Lower lobe of right lung (tissue), 2 donors: ENCODE measurements at places on chromosomes 2 and 18.

DNA sequence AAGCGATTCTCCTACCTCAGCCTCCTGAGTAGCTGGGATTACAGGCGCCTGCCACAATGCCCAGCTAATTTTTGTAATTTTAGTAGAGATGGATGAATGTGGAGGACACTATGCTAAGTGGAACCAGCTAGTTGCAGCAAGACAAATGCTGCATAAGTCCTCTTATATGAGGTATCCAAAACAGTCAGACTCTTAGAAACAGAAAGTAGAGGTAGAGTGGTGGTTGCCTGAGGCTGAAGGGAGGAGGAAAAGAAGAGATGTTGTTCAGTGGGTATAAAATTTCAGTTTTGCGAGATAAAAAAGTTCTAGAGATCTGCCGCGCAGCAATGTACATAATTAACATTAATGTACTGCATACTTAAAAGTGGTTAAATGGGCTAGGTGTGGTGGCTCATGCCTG is 145.3 kb upstream of the SPRED2 start:
- peaks cover 5% of the 10 kb centered on the region for H3K4me1 ChIP-seq
- DNase-seq: no peak
- H3K36me3 ChIP-seq: no peaks in the 10 kb centered on the region
- no peak overlapping the region for H3K4me3 ChIP-seq

- no peak overlapping the region for H3K27ac ChIP-seq
- DNase-seq: no peak
- H3K4me3 ChIP-seq: no peak overlapping the region
- H3K4me1 ChIP-seq: no peaks in the 10 kb centered on the region
Observed at GRCh38 chr18:68915061-68915460, 117.2 kb downstream of the CCDC102B start.

DNA sequence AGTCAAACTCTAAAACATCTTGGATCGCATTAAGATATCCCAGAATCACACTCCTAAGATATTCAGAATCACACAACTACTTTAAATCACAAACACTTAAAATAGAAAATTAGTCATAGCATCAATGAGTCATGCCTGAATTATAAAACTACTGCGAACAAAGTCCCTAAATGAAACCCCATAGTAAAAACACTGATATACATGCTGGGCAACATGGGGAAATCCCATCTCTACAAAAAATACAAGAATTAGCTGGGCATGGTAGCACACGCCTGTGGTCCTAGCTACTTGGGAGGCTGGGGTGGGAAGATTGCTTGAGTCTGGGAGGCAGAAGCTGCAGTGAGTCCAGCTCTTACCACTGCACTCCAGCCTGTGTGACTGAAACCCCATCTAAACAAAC is 101.7 kb downstream of the COBLL1 start:
- H3K4me3 ChIP-seq: no peak overlapping the region
- peaks cover 24% of the 10 kb centered on the region for H3K4me1 ChIP-seq
- no peaks in the 10 kb centered on the region for H3K27me3 ChIP-seq
- no peaks in the 10 kb centered on the region for H3K36me3 ChIP-seq
- DNase-seq: no peak
- no peak overlapping the region for H3K27ac ChIP-seq

- H3K27ac ChIP-seq: no peak overlapping the region
- no peak for DNase-seq
- peaks cover 6% of the 10 kb centered on the region for H3K27me3 ChIP-seq
- H3K4me1 ChIP-seq: peaks cover 30% of the 10 kb centered on the region
Observed at GRCh38 chr2:27711804-27712203, 48.1 kb downstream of the SLC4A1AP start.

- H3K36me3 ChIP-seq: no peaks in the 10 kb centered on the region
- DNase-seq: no peak
- H3K4me3 ChIP-seq: no peak overlapping the region
- no peaks in the 10 kb centered on the region for H3K27me3 ChIP-seq
- H3K4me1 ChIP-seq: no peaks in the 10 kb centered on the region
Observed at GRCh38 chr2:225069477-225069876, 27.2 kb upstream of the DOCK10 start.

DNA sequence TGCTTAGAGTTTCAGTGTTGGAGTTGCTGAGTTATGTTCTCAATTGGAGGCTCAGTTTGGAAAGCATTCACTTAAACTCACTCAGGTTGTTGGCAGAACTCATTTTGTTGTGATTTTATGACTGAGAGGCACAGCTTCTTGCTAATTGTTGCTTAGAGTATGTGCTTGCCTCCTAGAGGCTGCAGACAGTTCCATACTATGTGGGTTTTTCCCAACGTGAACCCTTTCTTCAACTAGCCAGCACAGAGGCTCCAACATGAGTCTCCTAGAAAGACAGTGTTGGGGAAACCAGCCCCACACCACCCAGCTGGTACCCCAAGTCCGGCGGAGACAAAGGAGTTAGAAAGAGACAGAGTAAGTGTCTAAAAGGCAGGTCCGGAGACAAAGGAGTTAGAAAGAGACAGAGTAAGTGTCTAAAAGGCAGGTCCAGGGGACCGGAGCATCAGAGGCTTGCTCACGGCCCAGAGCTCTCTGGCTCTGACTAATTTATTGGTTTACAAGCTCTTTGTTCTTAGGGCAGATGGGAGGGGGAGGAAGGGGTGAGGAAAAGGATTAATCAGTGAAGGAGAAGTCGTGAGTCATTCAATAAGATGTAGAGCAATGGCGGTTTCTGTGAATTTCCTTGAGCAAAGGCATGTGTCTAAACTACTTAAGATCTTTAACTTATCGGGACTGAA is 999.7 kb upstream of the LRRTM1 start:
- no peaks in the 10 kb centered on the region for H3K27me3 ChIP-seq
- no peak overlapping the region for H3K27ac ChIP-seq
- DNase-seq: no peak
- no peaks in the 10 kb centered on the region for H3K4me1 ChIP-seq
- no peak overlapping the region for H3K4me3 ChIP-seq

GRCh38 chr2:2012505-2012904 is 268.2 kb upstream of the PXDN start:
- H3K4me1 ChIP-seq: no peaks in the 10 kb centered on the region
- no peak for DNase-seq
- no peak overlapping the region for H3K27ac ChIP-seq

DNA sequence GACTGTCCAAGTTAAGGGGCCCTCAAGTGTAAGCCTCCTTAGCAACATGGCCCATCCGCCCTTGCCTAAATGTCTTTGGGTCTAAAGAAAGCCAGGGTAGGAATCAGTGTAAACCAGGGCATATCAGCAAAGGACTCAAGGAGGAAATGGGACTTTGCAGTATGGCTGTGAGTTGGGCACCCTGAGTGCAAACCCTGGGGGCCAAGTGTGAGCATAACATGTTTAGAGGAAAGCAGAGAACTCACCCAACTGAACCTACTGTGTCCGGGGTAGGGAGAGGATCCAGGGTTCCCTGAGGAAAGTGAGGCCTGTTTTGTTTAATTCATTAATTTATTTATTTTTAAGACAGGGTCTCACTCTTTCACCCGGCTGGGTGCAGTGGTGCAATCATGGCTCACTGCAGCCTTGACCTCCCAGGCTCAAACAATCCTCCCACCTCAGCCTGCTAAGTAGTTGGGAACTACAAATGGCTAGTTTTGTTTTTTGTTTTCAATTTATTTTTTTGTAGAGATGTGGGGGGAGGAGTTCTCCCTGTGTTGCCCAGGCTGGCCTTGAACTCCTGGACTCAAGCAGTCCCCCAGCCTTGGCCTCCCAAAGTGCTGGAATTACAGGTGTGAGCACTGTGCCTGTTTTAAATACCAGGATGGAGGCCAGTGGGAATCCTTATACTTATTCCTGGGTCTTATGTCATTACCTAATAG is 51.0 kb upstream of the ACTR3 start:
- H3K4me1 ChIP-seq: no peaks in the 10 kb centered on the region
- no peak for DNase-seq
- no peaks in the 10 kb centered on the region for H3K27me3 ChIP-seq
- no peak overlapping the region for H3K4me3 ChIP-seq
- H3K36me3 ChIP-seq: no peaks in the 10 kb centered on the region

DNA sequence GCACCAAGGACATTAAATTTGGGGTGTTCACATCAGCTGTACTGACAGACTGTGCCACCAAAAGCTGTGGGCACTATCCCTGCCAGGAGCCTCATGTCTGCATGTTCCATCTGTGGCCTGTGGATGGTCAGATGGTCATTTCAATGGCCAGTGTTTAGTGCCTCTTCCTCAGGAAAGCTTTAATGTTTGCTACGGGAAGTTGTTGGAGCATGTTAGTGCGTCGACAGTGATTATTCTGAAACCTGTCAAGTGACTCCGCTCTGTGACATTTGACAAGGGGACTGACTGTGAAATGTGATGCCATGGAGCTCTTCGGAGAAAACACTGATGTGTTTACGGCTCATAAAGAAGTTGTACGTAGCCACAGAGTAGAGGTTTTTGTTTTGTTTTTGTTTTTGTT is 18.7 kb upstream of the RGPD4 start:
- no peaks in the 10 kb centered on the region for H3K36me3 ChIP-seq
- H3K4me1 ChIP-seq: no peaks in the 10 kb centered on the region
- no peaks in the 10 kb centered on the region for H3K27me3 ChIP-seq
- H3K4me3 ChIP-seq: no peak overlapping the region

DNA sequence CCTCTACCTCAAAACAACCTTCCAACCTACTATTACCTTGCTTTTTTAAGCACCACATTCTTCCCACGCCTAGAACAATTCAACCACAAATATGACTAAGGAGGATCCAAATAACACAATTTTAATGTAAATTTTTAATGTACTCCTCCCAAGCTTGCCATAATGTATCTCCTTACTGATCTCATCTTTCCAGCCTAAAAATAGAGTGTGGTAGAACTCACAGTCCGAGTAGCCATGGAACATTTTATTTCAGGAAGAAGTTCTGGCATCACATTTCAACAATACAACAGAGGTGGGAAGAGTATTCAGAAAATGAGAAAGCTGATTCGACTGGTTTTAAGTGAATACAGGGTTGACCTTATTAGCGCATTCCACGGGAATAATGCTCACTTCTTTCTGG is 15.4 kb downstream of the FEZ2 start:
- H3K4me3 ChIP-seq: no peak overlapping the region
- DNase-seq: no peak
- H3K27me3 ChIP-seq: no peaks in the 10 kb centered on the region
- H3K27ac ChIP-seq: no peak overlapping the region
- H3K36me3 ChIP-seq: peaks cover 79% of the 10 kb centered on the region

DNA sequence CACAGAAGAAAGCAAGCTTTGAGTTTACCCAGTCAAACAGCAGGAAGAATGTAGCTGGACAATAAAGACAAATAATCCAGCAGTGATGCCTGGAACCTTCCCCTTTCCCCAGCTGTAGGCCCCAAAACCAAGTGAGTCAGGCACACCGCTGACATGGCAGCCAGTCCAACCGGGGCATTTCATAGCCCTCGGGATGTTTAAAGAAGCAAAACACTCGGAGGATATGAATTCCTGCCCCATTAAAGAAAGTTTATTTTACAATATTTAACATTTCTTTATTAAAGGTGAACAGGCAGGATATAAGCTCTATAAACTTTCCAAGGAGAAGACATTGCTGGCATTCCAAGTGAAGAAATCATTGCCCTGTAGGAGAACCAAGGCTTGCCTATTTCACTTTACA is 507.6 kb upstream of the TNP1 start:
- H3K4me3 ChIP-seq: no peak overlapping the region
- H3K36me3 ChIP-seq: no peaks in the 10 kb centered on the region
- no peaks in the 10 kb centered on the region for H3K27me3 ChIP-seq
- no peak overlapping the region for H3K27ac ChIP-seq

- peaks cover 6% of the 10 kb centered on the region for H3K27me3 ChIP-seq
- no peak overlapping the region for H3K4me3 ChIP-seq
- no peak for DNase-seq
- H3K27ac ChIP-seq: no peak overlapping the region
Observed at GRCh38 chr2:233129351-233129978, 69.3 kb downstream of the INPP5D start.

DNA sequence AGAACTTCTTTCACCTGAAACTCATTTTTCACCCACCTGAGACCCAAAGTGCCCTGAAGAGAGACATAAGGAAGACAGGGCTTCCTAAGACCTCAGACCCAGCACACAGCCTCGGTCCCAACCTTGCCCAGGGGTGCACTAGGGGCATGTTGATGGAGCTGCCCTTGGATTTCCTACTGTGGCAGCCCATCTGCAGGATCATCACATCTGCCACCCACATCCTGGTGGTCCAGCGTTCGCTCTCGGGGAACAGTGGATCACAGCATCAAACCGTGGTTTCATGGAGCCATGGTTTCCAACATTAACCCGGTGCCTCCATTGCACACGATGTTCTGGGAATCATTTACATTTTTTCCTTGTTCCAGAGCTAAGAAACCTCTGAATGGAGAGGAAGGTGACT is 186.4 kb downstream of the TFCP2L1 start:
- H3K27ac ChIP-seq: no peak overlapping the region

DNA sequence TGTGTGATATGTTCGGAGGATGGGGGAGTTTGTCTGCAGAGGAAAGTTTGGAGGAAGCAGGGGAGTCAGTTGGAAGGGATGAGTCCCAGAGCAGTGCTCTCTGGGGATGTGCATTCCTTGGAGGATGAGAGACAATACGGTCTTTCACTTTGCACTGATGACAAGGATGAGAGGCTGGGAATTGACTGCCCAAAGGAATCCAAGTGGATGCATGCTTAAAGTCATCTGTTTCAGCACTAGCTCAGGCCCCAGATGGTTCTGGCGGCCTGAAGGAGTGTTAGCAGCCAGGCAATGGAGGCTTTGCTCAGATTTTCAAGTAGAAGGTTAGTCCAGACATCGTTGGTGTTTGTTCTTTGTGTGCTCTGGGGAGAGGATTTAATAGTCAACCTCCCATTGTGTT is 100.2 kb downstream of the CRIM1 start:
- H3K4me3 ChIP-seq: no peak overlapping the region
- H3K4me1 ChIP-seq: peaks cover 63% of the 10 kb centered on the region
- no peaks in the 10 kb centered on the region for H3K27me3 ChIP-seq
- H3K36me3 ChIP-seq: peaks cover 15% of the 10 kb centered on the region
- H3K27ac ChIP-seq: peak overlapping the region; percentile 48
- DNase-seq: no peak

- H3K27ac ChIP-seq: no peak overlapping the region
- no peak overlapping the region for H3K4me3 ChIP-seq
- no peaks in the 10 kb centered on the region for H3K27me3 ChIP-seq
- no peaks in the 10 kb centered on the region for H3K4me1 ChIP-seq
- no peak for DNase-seq
- no peaks in the 10 kb centered on the region for H3K36me3 ChIP-seq
Observed at GRCh38 chr2:99898336-99899048, 243.9 kb downstream of the AFF3 start.

DNA sequence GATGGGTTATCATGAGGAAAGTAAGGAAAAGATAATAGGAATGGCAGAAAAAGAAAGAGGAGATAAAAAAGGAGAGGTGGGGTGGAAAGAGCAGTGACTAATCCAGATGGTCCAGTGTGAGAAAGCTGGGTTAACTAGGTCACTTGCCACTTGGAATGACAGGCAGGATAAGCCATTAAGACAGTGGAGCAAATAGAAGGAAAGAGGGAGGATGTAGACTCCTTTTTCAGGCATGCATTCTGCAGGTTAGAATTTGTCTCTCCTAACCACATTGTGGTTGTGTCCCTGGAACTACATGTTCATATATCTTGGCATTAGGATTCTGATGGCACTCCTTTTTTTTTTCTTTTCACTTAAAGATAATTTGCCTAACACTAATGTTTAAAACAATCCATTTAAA is 13.4 kb upstream of the NEMP2 start:
- no peaks in the 10 kb centered on the region for H3K36me3 ChIP-seq
- H3K4me1 ChIP-seq: no peaks in the 10 kb centered on the region
- H3K4me3 ChIP-seq: no peak overlapping the region
- no peaks in the 10 kb centered on the region for H3K27me3 ChIP-seq

GRCh38 chr18:78071776-78072175 is 822.1 kb downstream of the GALR1 start:
- H3K36me3 ChIP-seq: no peaks in the 10 kb centered on the region
- H3K4me1 ChIP-seq: peaks cover 12% of the 10 kb centered on the region
- no peak overlapping the region for H3K4me3 ChIP-seq
- no peak for DNase-seq
